ENCODE measurements at places on chromosomes 6 and 20. TPM values are rescaled to one million over a fixed set of nuclear protein-coding genes. Genes with fewer than 3 reads are reported as not detected.

PXDC1 gene
- 52.7 TPM for total RNA-seq

SLC22A23 gene
- total RNA-seq, result 5.1 TPM

SRMS gene
- not detected for total RNA-seq

SLC22A16 gene
- total RNA-seq, result under 0.01 TPM

TXLNB gene
- total RNA-seq, result 1.5 TPM

MAPK14 gene
- 57.8 TPM for total RNA-seq

All from fibroblast of lung (primary cell).